ENCODE measurements at places on chromosomes 2 and 18.

- DNase-seq, result no peak
Measured at GRCh38 chr18:50143886-50144285, 51.1 kb downstream of the MYO5B start.

DNA sequence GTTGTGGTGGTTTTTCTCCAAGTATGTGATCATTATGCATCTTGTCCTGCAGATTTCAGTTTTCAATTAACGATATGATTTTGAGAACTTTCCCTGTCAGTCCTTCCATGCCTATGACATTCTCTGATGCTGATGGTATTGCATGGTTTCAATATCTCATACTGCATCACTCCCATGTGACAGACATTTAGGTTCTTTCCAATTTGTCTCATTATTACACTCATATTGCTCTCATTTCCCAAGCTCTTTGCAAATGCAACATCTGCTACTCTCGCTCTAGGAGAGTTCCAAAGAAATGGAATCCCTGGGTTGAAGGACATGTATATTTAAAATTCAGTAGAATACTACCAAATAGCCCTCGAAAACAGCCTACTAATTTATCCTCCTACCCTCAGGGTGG, 125.5 kb downstream of the MARCHF4 start:
- DNase-seq, result no peak

- DNase-seq, result no peak
Measured at GRCh38 chr2:98357849-98358248, 11.6 kb downstream of the CNGA3 start.

GRCh38 chr2:220748875-220749479, 823.1 kb downstream of the EPHA4 start:
- no peak for DNase-seq

DNA sequence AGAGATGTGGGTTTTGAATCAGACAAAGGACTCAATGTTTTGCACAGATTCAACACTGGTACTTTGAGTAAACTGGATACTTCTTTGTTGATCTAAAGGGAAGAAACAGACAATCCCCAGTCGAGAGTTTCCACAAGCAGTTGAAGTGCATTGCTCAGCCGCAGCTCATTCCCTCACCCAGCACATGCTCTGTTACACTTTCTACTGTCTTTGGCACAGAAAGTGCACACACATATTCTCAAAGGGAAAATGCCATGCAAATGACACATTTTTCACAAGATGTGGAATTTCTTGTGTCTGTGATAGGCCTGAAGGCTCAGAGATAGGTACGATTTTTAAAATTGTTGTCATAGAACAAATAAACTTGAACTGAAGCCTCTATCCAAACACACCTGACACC, 258.9 kb upstream of the TRIB2 start:
- no peak for DNase-seq

DNA sequence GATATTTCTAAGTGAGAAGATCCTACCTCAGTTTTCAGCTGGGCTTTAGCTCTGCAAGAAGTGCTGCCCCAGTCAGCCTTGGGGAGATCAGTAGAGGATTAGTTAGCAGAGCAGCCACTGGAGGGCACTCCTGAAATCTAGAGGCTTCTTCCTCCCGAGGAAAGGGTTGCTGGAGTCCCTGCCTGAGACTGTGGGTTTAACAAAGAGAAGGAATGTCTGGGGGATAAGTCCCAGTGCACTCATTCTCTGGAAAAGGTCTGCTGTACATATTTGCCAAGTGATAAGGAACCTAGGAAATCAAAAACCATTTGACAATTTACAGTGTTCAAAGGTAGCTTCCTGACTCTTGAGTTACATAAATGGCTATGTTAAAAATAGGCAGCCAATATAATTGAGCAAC, 207.2 kb downstream of the SLC8A1 start:
- DNase-seq, result no peak

GRCh38 chr18:36809590-36810381, 19.0 kb downstream of the TPGS2 start:
- DNase-seq, result no peak

DNA sequence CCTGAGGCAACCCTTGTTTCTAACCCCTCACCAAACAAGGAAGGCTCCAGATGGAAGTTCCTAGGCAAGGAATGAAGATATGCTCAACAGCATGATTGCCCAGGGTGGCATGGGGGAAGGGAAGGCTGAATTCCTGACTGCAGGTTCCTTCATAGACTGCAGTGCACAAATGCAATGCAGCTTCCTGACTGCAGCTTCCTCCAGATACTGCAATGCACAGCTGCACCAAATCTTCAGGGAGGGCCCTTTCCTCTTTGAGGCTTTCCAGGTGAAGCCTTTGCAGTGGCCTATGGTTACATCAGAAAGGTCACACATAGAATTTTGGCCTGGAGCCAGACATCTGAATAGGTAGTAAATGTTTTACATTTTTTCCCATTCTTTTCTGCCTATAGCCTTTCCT, 58.8 kb upstream of the DYNAP start:
- no peak for DNase-seq

- no peak for DNase-seq
Measured at GRCh38 chr2:214077727-214078126, 333.1 kb upstream of the VWC2L start.

GRCh38 chr2:69703189-69703588, 38.7 kb upstream of the ANXA4 start:
- no peak for DNase-seq

GRCh38 chr2:162636206-162636728, 202.3 kb downstream of the KCNH7 start:
- DNase-seq, result no peak

- no peak for DNase-seq
Measured at GRCh38 chr2:188395903-188396689, 104.4 kb downstream of the GULP1 start.

- peak; percentile 72 for DNase-seq
Measured at GRCh38 chr2:202871300-202872141, at the start of gene ICA1L. Gene ICA1L, minus strand, starts transcription at chr2:202871766. Its CDS starts 42,757 bp downstream, at chr2:202829009.

GRCh38 chr18:64100116-64100922, 48.6 kb downstream of the LINC00305 start:
- DNase-seq, result no peak
